ENCODE measurements at places on chromosomes 4 and X. TPM values are rescaled to one million over a fixed set of nuclear protein-coding genes. Genes with fewer than 3 reads are reported as not detected.

MAP3K15 gene
- 0.22 TPM for polyA plus RNA-seq

PAGE2 gene
- not detected for polyA plus RNA-seq

SUPT20HL2 gene
- polyA plus RNA-seq: not detected

BBS12 gene
- 1.0 TPM for polyA plus RNA-seq

NLGN4X gene
- 0.35 TPM for polyA plus RNA-seq

PPP4R3C gene
- not detected for polyA plus RNA-seq

GPR82 gene
- 0.03 TPM for polyA plus RNA-seq

Data from adipose tissue (tissue), 3 donors.